ENCODE measurements at places on chromosomes 11 and 22.

DNA sequence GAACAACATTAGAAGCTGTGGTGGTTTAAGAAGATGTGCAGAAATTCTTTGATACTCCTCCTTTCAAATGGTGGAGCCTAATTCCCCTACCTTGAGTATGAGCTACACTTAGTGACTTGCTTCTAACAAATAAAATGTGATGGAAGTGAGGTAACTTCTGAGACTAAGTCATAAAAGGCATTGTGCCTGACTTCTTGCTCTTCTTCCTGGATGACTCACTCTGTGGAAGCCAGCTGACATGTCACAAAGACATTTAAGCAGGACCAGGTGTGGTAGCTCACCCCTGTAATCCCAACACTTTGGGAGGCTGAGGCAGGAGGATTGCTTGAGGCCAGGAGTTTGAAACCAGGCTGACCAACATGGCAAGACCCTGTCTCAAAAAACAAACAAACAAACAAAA lies 3.9 kb upstream of the PLA2G3 start:
- DNase-seq: no peak

DNA sequence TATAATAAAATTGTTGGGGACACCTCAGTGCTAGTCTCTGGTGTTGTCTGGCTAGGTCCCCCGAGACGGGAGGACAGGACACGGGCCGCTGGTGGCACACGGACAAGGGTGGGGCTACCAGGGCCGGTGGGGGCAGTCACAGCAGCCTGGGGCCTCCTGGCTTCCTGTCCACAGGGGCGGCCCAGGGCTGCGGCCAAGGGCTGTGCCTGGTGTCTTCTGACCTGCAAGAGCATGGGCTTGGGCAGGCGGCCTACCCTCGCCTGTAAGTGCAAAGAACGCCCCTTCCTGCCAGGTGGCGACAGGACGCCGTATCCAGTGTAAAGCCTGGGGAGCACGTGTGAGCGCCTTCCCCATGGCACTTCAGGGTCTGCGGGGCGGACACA lies 3.6 kb downstream of the LRFN4 start:
- no peak for DNase-seq

GRCh38 chr22:29211066-29211465 lies 5.4 kb downstream of the EMID1 start:
- DNase-seq: no peak

DNA sequence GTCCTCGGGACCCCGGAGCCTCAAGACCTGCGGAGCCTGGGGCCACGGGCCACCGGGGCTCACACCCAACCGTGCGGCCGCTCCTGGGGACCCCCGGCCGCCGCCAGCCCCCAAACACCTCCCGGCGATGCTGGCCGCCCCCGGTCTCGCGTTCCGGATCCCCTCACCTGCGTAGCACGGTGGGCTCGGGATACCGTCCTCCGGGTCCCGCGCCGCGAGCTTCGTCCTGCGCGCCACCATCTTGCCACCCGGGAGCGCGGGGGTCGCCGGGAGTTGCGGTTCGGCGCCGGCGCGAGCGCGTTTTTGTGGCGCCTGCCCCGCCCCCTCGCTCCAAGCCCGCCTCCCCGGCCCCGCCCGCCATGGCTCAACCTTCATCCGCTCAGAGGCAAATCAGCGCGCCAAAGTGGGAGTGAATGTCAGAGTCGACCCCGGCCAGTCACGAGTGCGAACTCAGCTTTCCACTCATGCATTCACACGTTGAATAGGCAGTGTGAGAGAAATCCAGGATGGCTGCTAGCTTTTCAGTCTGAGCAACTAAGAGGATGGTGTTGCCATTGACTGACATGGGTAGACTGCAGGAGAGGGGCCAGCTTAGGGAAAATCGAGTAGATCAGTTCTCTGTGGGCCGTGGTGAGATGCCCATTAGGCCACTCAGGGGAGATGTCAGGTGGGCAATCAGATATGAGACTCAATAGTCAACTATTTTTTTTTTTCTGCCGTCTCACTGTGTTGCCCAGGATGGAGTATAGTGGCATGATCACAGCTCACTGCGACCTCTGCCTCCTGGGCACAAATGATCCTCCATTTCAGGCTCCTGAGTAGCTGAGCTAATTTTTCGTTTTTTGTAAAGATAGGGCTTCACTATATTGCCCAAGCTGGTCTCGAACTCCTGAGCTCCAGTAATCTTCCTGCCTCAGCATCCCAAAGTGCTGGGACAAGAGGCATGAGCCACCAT lies 28.3 kb downstream of the SERHL2 start:
- peak; percentile 61 for DNase-seq

- DNase-seq: no peak
Observed at GRCh38 chr11:70040452-70040851, 37.7 kb upstream of the ANO1 start.

- no peak for DNase-seq
Observed at GRCh38 chr22:22882033-22882717, 5.4 kb upstream of the IGLL5 start.

DNA sequence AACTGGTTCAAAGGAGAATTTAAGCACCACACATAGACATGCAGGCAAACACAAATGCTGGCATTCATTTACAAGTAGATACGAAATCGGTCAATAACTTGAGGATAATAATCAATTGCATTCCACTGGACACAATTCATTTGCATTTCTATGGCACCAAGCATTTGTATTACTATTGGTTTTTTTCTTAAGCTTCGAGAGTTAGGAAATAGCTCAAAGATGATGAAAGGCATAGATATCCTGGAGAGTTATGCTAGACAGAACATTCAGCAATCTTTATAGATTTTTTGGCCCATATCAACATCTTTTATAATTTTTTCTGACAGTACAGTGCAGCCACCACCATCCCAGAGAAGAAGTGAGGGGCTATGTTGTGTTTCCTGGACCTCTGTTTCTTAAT lies 544.4 kb downstream of the MIAT start:
- DNase-seq: no peak

DNA sequence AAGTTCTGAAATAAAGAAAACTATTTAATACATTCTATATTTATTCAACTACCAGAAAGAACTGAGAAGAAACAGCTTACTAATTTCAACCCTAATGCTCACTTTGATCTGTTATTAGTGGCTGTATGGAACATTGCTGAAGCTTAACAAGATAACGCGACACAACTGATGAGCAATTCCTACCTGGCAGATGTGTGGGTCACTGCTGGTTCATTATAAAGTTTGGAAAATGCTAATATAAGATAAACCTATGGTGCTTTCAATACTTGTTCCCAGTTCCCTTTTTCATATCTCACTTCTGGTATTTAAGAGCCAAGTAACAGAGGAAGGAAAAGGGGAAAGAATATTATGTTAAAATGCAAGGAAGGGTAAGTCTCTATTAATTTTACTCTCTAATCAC lies 10.5 kb downstream of the CTSC start:
- DNase-seq: no peak

DNA sequence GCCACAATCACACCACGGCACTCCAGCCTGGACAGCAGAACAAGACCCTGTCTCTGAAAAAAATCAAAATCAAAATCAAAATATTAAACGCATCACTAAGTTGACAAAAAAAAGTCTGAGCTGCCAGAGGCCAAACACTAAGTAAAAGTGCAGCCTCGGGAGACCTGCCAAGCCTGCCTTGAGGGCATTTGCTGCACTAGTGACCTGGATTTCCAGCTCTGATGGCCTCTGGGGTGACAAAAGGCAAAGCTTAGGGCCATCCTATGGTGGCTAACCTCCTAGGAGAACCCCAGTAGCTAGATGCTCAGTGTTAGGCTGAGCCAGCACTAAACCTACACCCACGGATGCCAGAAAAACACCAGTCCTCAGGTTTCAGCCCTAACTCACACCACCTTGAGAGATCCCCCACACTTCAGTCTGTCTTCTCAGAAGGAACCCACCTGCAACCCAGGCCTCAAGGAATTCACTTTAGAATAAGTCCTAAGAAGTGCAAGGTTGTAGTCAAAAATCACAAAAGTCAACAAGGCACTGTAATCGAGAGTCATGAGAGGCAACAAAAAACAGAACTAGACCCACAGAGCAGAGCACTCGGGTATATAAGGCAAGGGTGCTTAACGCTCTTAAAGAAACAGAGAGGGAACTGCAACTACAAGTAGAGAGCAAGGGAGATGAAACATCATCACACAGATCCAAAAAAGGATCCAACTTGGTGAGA lies 28.6 kb downstream of the GNB1L start:
- DNase-seq: no peak

DNA sequence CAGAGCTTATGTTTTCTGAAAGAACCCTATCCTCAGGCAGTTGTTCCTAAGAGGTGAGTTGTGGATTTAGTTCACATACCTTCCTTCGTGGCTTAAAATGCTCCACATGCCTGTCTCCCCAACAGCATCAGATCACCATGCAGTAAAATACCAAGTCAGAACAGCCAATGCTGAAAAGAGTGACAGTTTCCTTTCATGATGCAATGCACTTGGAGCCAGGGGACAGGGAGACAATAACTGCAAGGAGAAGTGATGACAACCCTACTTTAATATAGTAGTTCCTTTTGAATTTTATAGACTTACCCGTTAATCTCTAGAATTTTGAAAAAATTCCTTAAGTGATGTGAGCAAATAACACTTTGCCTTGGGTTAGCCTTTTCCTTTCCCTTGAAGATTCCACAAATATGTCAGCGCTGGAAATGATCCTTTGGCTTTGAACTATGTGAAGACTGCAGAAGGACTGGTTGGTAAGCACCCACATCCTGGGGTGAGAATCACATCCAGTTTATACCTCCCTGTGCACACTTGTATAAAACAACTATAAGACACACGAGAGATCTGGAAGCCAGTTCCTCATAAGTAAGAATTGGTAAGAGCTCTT lies 71.2 kb downstream of the PIWIL4 start:
- DNase-seq: no peak

DNA sequence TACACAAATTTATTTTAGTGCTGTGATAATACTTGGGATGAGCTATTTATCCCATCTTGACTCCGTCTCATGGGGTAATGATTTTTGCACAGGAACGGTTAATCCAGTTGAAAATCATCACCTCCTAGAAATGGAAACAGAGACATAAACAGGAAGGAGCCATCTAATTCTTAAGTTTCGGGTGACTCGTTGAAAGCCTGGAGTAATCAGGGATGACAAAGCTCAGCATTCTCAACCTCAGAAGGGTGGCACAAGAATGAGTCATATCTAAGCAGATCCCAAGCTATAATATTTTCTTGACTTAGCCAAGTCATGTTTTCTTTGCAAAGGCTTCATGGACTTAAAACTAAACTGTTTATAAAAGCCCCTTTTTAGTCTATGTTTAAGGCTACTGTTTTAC lies 280.8 kb upstream of the CCDC90B start:
- no peak for DNase-seq

DNA sequence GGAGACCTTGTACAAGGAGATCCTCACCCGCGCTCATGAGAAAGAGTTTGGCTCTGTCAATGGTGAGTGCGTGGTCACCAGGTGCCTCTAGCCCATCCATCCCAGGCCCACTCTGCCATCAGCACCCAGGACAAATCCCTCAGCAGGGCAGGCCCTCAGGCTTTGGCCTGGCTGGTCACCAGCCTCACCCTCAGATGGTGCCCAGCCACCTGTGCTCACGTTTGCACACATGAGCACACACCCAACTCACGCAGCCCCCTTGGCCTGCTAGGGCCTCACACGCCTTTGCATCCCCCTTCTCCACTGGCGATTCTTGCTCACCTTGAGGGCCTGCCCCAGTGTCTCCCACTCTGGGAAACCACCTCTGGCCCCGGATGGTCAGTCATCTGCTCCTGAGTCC lies 4.1 kb upstream of the RAB1B start:
- no peak for DNase-seq

GRCh38 chr11:16981651-16982194 lies 32.5 kb downstream of the PLEKHA7 start:
- DNase-seq: peak; percentile 94

- DNase-seq: no peak
Observed at GRCh38 chr11:64765291-64765850, 5.6 kb upstream of the PYGM start.

DNA sequence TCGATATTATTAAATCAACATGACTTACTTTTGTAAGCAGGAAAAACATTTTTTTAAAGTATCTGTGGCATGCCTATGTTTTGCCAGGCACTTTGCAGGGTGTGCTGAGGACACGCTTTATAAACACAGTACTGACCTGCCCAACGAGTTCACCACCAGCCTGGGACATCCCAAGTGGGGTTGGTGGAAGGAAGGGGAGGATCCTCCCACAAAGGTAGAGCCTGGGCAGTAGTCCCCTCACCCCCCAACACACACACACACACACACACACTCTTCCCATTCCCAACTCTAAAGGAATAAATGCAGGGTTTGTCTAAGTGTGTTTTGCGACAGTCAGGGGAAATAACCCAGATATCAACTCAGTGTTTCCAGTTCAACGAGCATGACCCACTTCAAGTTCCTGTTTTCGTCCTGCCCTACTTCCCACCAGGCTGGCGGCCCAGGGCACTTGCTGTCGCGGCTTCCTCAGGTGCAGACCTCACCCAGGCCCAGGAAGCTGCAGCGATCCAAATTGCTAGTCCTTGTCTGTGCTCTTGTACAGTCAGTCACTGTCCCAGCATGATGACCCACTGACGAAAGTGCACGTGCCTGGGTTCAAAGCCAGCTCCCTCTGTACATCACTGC lies 3.1 kb downstream of the CERK start:
- DNase-seq: no peak

- peak; percentile 54 for DNase-seq
Observed at GRCh38 chr11:120334332-120334731, 1.9 kb upstream of the ARHGEF12 start.

DNA sequence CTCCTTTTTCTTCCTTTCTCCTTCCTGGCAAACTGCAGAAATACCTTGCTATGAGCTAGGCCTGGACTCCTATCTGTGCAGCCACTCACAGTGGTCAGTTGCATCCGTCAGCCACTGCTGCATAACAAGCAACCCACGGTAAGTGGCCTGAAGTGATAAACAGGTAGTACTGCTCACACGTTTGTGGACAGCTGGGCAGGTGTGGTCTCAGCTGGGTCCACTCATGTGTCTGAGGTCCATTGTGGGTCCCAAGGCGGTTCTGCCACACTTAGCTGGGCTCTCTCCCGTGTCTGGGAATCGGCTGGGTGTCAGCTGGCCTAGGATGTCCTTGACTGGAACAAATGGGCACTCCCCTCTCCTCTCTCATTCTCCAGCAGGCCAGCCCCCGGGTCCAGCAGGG lies 109.3 kb downstream of the BRD1 start:
- DNase-seq: no peak

DNA sequence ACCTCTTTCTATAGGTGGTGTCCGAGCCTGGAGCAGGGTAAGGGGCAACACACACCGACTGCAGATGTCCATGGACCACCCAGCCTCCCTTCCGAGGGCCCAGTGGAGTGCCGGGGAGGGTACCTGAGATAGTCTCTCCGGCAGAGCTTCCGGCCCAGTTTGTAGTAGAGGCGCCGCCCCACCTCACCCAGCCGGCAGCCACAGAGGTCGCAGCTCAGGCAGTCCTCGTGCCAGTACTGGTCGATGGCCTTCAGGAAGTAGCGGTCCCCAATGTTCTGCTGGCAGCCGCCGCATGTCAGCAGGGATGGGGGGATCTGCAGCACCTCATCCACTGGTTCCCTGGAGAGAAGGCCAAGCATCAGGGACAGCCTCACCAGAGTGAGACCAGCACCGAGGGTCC lies 27.4 kb downstream of the LMO2 start:
- DNase-seq: no peak

Data from globus pallidus (tissue), 1 donor.